Panc1 (cell line): ENCODE measurements at places on chromosomes 3 and 15. TPM values are rescaled to one million over a fixed set of nuclear protein-coding genes. Genes with fewer than 3 reads are reported as not detected.

DNA sequence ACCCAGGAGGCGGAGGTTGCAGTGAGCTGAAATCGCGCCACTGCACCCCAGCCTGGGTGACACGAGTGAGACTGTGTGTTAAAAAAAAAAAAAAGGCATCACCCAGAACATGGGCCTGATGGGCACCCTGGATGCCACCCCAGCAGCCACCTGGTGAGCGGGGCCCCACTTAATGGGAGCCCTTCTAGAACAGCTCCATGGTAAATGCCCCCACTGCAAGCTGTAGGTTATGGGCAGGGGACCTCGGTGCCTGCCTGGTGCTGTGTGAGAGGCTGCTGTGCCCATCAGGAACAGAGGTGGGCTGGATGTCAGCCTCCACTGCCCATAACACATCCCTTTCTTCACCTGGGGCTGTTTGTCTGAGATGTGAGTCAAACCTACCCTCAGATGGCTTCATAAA lies 156.2 kb upstream of the MEF2A start:
- no peak overlapping the region for H3K27ac ChIP-seq
- H3K4me3 ChIP-seq: no peak overlapping the region
- no peaks in the 10 kb centered on the region for H3K27me3 ChIP-seq

GRCh38 chr15:64515196-64515595 lies 54.8 kb downstream of the ZNF609 start:
- no peaks in the 10 kb centered on the region for H3K27me3 ChIP-seq
- no peak for DNase-seq
- 0 out of 2 replicates have a peak, but pooled peaks cover 4% of the 10 kb centered on the region for H3K36me3 ChIP-seq
- H3K27ac ChIP-seq: no peak overlapping the region

- H3K36me3 ChIP-seq: peaks cover 8% of the 10 kb centered on the region
- no peaks in the 10 kb centered on the region for H3K27me3 ChIP-seq
- no peaks in the 10 kb centered on the region for H3K4me1 ChIP-seq
- no peak overlapping the region for H3K4me3 ChIP-seq
- no peak for DNase-seq
Measured at GRCh38 chr15:70046679-70047369, 50.9 kb downstream of the TLE3 start.

DNA sequence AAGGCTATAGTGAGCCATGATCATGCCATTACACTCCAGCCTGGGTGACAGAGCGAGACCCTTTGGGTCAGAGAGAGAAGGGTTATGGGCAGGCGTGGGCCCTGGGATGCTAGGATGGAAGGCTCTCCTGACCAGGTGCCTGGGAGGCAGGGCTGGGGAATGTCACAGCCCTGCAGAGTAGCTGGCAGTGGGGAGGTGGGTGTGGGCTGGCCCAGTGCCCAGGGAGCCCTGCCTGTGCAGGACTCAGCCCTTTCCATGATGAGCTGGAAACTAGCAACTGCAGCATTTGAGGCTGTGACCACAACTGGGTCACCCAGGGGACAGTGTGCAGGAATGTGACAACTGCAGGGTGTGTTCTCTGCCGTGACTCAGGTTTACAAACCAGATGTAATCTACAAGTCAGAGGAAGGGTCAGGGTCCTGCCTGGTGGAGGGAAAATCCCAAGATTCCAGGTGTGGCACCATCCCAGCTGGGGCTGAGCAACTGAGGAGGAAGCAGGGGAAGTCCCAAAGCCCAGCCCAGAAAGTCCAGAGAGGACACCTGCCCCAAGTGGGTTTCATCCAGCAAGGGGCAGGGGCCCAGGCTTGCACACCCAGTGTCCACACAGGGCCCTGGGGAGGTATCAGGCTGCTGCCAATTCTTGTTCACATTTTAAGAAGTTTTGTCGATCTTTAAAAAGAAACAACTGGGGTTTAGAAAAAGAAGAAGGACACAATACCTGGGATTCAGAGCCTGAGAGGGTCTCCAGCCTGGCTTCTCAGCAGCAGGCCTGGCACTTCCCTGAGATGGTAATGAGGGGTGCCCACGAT lies 45.5 kb downstream of the SLC28A1 start:
- H3K27me3 ChIP-seq: no peaks in the 10 kb centered on the region
- H3K36me3 ChIP-seq: no peaks in the 10 kb centered on the region
- peaks cover 20% of the 10 kb centered on the region for H3K4me1 ChIP-seq
- no peak overlapping the region for H3K4me3 ChIP-seq
- H3K27ac ChIP-seq: peak overlapping the region; percentile 7; the same call in 1 of the 2 replicates

GRCh38 chr3:177813322-177813721 lies 616.0 kb upstream of the TBL1XR1 start:
- no peak for DNase-seq
- H3K4me3 ChIP-seq: no peak overlapping the region
- H3K4me1 ChIP-seq: peaks cover 24% of the 10 kb centered on the region

- no peaks in the 10 kb centered on the region for H3K27me3 ChIP-seq
- no peaks in the 10 kb centered on the region for H3K4me1 ChIP-seq
- no peak overlapping the region for H3K27ac ChIP-seq
- H3K36me3 ChIP-seq: no peaks in the 10 kb centered on the region
- no peak overlapping the region for H3K4me3 ChIP-seq
- no peak for DNase-seq
Measured at GRCh38 chr15:78751602-78751979, 59.7 kb downstream of the ADAMTS7 start.

GRCh38 chr3:5735896-5736295 lies 548.4 kb downstream of the EDEM1 start:
- H3K4me3 ChIP-seq: no peak overlapping the region
- no peaks in the 10 kb centered on the region for H3K27me3 ChIP-seq
- no peaks in the 10 kb centered on the region for H3K36me3 ChIP-seq

DNA sequence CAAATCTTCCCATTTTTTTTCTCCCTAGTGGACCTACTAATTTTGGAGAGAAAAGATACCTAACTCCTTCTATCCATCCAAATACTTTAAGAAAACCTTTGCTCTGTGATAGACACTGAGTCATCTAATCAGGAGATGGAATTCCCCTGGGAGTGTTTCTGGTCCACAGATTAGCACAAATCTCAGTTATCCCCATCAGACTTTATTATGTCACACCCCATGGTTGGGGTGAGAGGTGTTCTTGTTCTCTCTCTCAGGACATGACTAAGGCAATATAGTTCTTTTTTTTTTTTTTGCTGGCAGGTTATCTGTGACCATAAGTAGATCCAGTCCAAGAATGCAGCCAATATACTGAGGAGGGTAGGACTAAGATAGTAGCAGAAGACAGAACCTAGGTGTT lies 15.8 kb downstream of the SLC9A9 start:
- H3K36me3 ChIP-seq: no peaks in the 10 kb centered on the region
- H3K27me3 ChIP-seq: no peaks in the 10 kb centered on the region
- H3K4me3 ChIP-seq: no peak overlapping the region
- H3K27ac ChIP-seq: no peak overlapping the region
- no peak for DNase-seq

LRRIQ4 gene
- total RNA-seq: not detected
